A549 (cell line): ENCODE measurements at places on chromosomes 12 and 14.

GRCh38 chr12:30197392-30198057, 413.8 kb upstream of the TMTC1 start:
- no peak for DNase-seq

DNA sequence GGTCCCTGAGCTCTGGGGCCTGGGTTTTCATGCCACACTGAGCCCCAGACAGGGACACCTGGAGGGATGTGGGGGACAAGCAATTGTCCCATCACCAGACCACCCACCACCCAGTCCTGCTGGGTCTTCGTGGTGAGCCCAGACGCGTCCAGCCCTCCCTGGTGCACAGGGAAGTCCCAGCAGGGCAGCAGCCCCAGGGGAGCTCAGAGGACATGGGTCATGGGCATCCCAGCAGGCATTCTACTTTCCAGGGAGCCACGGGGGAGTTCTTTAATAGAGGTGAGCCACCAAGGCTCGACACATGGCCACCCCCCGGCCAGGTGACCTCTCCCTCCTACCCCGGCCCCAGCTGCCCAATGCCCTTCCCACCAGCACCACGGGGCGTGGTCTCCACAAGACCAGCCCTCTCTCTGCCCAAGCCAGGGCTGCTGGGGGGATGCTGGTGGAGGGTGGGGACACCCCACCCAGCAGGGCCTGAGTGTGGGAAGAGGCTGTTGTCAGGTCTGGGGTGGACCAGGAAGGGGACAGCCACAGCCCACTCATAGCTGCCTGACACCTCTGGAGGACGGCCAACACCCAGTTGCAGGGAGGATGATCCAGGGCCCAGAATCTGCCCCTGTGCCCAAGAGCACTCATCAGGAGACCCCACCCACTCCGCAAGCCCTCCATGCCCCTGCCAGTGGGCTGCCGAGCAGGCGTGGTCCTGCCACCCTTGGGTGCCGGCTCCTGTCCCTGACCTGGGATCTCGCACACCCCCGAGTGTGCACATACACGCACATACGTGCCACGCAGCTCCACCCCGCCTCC, 14.1 kb downstream of the AKT1 start:
- no peak for DNase-seq

- DNase-seq, result no peak
Measured at GRCh38 chr14:96987086-96987474, 189.9 kb downstream of the VRK1 start.

DNA sequence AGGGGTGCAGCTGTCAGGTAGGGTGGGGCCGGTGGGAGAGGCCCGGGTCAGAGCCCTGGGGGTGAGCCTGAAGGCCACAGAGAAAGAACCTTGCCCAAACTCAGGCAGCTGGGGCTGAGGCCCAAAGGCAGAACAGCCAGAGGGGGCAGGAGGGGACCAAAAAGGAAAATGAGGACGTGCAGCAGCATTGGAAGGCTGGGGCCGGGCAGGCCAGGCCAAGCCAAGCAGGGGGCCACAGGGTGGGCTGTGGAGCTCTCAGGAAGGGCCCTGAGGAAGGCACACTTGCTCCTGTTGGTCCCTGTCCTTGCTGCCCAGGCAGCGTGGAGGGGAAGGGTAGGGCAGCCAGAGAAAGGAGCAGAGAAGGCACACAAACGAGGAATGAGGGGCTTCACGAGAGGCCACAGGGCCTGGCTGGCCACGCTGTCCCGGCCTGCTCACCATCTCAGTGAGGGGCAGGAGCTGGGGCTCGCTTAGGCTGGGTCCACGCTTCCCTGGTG, 10.5 kb downstream of the MMP14 start:
- no peak for DNase-seq

- peak; percentile 24 for DNase-seq
Measured at GRCh38 chr12:116924558-116925453, 14.1 kb downstream of the FBXW8 start.
